ENCODE measurements at places on chromosomes 16 and 17. TPM values are rescaled to one million over a fixed set of nuclear protein-coding genes. Genes with fewer than 3 reads are reported as not detected.

DNA sequence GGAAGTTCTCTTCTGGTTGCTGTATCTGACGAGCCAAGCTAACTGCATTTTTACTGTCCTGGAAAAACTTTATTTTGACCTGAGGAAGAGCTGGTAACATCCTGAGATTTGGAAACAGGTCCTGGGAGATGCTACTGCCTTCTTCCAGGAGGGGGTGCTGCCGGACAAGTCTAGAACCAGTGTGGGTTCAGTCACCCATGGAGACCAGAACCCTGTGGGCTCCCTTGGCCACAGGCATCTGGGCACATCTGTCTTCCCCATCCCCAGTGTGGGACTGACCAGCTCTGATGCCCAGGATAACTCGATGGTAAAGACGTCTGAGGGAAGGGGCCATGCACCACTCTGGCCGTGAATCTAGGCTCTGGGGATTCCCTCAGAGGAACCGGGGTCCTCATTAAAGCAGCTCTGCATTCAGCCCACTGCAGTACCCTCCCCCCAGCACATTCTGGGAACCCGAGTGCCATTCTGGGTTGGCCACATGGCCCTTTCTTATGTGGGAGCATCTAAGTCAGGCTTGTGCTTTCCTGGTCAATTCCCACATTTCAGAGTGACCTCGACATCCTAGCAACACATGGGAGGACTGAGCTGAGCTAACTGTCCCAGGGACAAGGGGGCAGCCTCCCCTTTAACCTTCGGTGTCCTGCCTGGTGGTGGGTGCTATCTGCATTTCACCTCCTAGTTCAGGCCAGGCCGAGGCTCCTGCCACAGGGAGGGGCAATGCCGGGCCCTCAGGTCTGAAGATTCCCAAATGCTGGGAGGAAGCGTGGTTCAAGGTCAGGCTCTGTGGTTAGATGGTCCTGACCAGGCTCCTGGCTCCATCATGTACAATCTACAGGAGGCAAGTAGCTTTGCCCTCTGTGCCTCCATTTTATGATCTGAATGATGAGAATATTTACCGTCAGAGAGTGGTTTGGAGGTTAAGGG, 6.4 kb downstream of the C16orf86 start:
- H3K27me3 ChIP-seq, result no peaks in the 10 kb centered on the region
- H3K4me3 ChIP-seq, result no peak overlapping the region
- peaks cover 42% of the 10 kb centered on the region for H3K4me1 ChIP-seq
- peak; percentile 79 for DNase-seq
- H3K27ac ChIP-seq, result peak overlapping the region; percentile 59
- no peaks in the 10 kb centered on the region for H3K36me3 ChIP-seq

Gene DRC7
- total RNA-seq, result 0.22 TPM

- peak; percentile 45 for DNase-seq
- H3K27ac ChIP-seq, result peak overlapping the region; percentile 91
- H3K4me3 ChIP-seq, result no peak overlapping the region
- H3K27me3 ChIP-seq, result no peaks in the 10 kb centered on the region
- peaks cover 41% of the 10 kb centered on the region for H3K4me1 ChIP-seq
- no peaks in the 10 kb centered on the region for H3K36me3 ChIP-seq
These were observed 3.0 kb downstream of the TRIM47 start for GRCh38 chr17:75875182-75875939.

Gene KRTAP1-1
- total RNA-seq, result not detected

Gene TMEM95
- total RNA-seq, result not detected

Gene SETD6
- total RNA-seq, result 37.8 TPM

All from thyroid gland (tissue), 4 donors.